ENCODE measurements at places on chromosomes 3 and 15.

- no peak for DNase-seq
These were observed 21.4 kb upstream of the PPARG start for GRCh38 chr3:12267376-12268030.

- no peak for DNase-seq
These were observed 1.3 kb upstream of the TP63 start for GRCh38 chr3:189629803-189630455.

DNA sequence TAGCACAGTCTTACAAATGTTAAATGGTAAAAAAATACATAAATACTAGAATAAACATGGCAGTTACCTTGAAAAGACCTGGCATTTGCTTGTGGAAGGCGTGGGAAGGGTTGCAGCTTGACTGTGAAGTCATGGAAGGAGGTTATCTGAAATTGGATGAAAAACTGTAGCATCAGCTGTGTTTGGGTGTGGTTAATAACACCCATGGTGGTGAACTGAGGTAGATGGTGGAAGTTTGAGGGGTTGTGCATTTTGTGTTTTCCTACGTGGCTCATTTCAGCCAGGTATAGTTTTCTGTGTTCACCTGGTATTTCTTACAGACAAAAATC is 46.5 kb downstream of the PSMD6 start:
- DNase-seq, result no peak

DNA sequence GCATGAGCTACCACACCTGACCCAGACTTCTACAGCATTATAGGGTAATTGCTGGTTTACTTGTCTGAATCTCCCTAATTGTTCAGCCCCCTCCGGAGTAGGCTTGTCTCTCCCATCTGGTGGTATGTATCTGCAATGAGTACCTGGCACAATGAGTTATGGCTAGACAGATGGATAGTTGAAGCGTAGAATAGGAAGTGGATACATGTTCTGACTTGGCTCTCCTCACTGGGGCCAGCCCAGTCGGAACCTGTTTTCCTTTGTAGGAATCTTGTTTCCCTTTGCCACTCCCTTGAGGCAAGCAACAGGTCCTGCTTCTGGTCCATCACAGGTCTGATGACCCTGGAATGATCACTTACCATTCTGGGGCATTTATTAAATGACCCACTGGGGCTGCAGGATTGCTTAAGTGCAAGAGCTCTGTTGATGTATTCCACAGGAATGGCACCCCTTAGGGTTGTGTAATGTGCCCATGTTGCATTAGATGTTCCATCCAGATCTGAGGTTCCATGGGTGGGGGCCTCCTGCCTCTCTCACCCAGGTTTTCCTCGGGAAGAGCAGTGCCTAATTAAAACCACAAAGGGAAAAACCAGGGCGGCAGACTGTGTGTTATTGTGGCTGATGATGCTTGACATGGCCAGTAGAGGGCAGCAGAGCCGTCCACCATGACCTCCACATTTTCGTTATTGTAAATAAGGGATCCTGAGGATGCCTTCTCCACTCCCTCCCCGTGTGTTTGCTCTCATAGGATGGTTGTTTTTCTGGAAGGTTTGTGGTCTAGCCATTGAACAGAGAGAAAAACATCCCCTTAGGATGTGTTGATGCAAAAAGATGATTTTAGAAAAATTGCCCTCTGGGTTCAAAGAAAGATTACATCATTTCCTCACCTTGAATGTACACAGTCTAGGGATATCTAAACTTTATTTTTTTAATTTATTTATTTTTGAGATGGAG is 58.0 kb downstream of the CMTM8 start:
- peak; percentile 62 for DNase-seq

- DNase-seq, result no peak
These were observed 309.3 kb upstream of the UBE2E2 start for GRCh38 chr3:22893644-22894325.

DNA sequence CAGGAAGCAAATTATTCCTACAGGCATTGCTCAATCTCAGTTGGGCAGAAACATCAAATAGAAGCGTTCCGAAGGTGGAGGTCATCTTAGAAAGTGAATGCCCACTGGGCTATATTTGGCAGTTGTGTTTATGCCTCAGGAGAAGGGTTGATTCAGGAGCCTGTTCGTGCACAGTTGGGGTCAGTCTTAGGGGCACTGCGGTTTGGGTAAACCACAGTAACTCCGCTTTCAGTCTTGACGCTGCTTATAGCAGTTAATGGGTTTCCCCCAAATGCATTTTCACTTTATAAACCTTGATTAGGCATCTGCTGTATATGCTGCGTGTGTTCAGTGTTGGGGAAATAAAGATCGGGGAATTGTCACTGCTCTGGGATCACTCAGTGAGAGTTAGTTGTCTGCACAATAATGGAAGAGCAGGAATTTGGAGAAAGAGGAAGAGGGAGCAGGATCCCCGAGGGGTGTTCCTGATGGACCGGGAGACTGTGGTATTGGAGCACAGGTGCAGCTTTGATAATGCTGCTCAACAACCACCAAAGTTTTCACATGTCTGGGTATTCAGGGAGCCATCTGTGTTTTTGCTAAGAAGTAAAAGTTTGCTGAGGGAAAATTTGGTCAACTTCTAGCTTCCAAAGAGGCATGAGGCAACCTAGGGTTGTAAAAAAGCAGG is 124.3 kb upstream of the EIF1B start:
- DNase-seq, result no peak

- no peak for DNase-seq
These were observed 439.6 kb upstream of the MDFIC2 start for GRCh38 chr3:70752051-70752450.

- no peak for DNase-seq
These were observed 59.7 kb upstream of the CCDC50 start for GRCh38 chr3:191269289-191270085.

DNA sequence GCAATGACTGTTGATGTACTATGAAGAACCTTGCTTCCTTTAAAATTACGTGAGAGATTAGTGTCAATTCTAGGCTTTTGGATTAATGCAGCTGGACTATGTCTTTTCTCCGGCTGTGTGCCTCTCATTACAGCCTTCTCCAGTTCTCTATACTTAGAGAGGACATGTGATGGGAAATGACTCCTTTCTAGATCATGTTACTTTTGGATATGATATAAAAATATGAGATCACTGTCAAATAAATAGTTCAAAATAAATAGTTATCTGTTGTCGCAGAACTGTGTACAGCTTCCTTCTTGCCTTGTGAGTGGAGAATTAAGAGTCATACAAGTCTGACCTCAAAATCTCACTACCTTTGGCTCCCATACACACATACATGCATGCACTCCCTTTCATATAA is 592.4 kb downstream of the DIPK2A start:
- no peak for DNase-seq

DNA sequence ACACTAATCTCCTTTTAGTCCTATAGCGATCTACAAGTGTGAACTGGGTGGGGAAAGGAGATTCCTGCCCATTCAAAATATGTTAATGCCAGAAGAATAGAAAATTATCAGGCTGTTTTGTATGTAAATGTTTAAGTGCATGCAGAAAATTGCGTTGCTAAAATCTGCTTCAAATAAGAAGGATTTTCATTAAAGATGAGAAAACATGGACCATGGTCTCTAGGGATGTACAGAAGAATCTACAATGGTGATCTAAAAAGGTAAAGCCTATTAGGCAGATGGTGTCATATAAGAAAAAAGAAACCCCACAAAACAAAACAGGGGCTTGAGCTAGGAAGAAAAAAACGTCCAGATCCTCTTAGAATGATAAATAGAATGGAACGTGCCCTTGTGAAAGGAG is 287.5 kb upstream of the ROBO1 start:
- no peak for DNase-seq

GRCh38 chr15:36897834-36898233 is 202.5 kb downstream of the MEIS2 start:
- DNase-seq, result no peak

DNA sequence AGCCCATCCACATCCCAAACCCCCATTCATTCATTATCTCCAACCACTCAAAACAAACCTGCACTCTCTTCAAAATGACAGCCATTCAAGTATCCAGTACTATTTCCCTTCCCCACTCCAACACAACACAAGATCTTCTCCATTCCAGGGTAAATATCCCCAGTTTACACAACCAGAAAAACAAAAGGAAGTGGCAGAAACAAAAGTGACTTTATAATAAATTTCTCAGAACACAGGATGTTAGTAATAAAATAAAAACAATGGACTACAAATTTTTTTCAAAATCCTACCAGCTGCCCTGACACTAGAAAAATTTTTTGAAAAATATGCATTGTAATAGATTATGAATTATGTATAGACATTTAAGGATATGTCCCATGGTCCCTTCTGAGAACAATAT is 14.2 kb downstream of the CPA3 start:
- DNase-seq, result no peak

DNA sequence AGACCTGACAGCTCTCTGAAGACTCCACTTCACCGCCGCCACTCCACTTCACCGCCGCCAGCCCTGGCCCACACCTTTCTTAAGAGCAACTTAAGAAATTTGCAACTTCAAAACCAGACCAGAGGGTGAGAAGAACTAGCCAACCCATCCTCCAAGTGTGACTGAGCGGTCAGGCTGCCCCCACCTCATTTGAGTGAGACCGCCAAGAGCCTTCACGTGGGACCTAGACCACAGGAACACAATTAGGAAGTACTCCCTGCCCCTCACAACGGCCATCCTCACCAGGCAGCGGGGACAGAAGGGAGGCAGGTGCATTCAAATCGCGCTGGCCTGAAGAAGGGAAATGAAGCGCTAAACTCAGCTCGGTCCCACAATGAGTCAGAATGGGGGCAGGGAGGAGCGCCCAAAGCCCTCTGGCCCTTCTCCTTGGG is 156.8 kb upstream of the BCL6 start:
- DNase-seq, result no peak

DNA sequence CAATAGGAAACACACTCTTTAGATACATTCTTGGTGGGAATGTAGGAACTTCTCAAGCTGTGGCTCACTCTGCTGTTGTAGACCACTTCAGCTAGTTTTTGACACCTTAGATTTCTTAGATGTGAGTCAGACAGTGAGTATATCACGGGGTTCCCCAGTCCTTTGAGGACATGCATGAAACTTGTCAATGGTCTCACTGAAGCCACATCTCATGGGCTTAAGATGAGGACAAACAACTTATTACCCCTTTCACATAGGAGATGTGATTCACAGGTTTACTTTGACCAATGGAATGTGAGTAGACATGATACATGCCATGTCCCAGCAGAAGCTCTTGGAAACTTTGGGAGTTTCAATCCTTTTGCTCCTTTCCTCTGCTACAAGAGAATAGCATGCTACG is 325.5 kb downstream of the CHST2 start:
- peak; percentile 36 for DNase-seq

GRCh38 chr3:45551214-45552010 is 43.1 kb upstream of the LIMD1 start:
- DNase-seq, result peak; percentile 98

DNA sequence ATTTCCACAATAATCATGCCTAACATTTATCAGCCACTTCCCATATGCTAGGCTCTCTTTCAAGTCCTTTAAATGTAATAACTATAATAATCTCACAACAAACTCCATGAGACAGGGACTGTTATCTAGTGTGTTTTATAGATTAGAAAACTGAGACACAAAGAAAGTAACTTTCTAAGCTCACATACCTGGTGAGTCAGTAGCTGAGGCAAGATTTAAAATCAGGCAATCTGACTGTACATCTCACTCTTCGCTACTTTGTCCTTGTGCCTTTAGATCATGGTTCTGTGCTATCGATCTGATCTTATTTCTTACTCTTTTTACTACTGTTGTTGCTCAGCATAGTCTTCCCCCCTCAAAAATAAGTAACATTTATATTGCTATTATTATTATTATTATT is 295.5 kb downstream of the LPP start:
- peak; percentile 58 for DNase-seq

DNA sequence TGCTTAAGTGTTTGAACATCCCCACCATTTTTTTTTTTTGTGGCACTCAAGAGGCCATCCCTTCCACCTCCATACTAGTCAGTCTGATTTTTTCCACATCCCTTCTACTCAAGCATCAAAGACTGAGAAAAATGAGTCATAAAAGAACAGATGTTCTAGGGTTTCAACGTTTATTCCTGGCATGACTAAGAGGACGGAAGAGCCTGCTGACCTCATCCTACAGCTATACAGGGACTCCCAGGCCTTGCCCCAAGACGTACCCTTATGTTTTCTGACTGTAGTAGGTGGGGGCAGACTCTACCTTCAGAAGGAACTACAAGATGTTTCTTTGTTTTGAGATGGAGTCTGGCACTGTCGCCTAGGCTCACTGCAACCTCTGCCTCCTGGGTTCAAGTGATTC is 3.3 kb upstream of the ITPKA start:
- peak; percentile 98 for DNase-seq

- no peak for DNase-seq
These were observed 44.9 kb upstream of the SGO1 start for GRCh38 chr3:20230954-20231353.

DNA sequence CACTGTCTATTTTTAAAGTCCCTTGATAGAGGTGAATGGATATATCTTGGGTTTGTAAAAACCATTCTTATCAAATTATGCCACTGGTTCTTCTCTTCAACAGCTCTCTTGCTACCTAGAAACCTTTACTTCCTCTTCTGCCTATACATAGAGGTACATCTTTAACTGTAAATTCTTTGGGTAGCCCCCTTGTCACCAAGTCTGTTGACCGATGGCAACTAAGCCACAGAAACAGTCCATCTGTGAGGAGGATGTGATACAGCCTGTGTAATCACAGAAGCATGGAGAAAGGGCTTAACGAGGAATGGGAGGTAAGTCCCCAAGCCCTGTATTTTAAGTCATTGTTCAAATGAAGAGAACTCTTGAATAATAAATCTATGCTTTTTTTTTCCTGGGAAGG is 246.5 kb upstream of the MDFIC2 start:
- no peak for DNase-seq

DNA sequence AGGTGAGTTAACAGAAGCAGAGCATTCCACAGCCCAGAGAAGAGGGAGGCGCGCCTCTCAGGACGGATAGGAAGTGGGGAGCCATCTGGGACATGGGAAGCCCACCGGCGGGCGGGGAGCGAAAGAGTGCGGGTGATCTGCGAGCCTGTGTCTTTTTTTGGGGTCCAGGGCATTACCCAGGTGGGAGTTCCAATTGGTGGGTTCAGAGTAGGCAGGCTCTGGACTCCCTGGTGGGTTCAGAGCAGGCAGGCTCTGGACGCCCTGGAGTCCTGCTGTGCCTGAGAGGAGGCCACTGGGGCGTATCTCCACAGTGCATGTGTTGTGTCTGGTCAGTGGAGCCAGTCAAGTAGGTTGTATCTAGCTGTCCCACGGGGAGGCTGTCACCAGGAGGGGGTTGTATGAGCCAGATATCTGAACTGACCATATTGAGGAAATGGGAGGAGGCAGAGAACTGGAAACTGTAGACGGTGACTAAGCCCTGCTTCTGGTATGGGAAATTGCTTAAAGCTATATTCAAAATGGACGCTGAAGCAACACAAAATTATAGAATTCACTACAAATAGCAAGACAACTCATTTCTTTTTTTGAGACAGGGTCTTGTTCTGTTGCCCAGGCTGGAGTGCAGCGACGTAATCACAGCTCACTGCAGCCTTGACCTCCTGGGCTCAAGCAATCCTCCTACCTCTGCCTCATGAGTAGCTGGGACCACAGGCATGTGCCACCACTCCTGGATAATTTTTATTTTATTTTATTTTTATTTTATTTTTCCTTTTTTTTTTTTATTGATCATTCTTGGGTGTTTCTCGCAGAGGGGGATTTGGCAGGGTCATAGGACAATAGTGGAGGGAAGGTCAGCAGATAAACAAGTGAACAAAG is 34.5 kb upstream of the CHST2 start:
- peak; percentile 81 for DNase-seq

Data from iris pigment epithelial cell (primary cell).